ENCODE measurements at places on chromosomes 1 and 21.

DNA sequence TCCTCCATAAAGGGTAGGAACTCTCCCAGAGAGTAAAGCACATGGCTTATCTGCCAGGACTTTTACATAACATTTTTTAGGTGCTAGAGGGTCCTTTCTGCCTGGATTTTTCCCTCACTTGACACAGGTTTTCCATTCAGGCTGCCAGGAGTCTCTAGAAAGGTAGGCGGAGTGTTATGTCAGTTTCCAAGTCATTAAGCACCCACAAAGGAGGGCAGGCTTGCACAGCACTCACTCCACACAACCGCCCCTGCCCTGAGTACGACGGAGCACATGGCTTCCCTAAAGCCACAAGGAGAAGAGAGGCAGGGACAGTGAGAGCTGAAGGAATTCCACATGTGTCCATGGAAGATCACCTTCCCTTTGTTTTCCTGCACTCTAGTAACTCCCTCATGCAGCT is 55.7 kb downstream of the CAPZB start:
- DNase-seq, result no peak

GRCh38 chr1:111592389-111593361 is 26.9 kb upstream of the RAP1A start:
- peak; percentile 81 for DNase-seq

DNA sequence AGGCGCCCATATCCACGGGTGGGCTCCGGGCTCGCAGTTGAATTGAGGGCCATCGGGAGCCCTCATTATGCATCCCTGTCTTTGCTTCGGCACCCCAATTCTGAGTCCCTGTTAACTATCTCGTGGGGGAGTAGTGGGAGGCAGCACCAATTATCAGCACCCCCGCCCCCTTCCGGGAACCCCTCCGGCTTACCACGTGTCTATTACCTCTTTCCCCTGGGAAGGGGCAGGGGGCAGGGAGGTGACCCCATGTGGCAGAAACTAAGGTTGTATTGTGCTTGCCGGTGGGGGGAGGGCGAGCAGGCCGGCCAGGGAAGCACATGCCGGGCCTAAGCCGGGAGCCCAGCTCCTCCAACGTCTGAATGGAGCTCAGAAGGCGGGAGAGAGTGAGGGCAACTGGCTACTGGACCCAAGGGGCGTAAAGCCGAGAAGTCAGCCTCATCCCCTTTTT is 1.0 kb downstream of the LIN28A start:
- no peak for DNase-seq

DNA sequence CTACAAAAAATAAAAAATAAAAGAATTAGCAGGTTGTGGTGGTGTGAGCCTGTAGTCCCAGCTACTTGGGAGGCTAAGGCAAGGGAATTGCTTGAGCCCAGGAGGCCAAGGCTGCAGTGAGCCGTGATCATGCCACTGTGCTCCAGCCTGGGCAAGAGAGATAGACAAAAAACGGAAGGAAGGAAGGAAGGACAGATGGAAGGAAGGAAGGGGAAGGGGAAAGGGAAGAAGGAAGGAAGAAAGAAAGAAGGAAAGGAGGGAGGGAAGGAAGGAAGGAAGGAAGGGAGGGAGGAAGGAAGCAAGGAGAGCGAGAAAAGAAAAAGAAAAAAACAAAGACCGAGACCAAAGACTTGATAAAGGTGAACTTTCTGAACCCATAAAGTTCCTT is 25.3 kb upstream of the RAP1A start:
- no peak for DNase-seq

Data from effector CD4-positive, alpha-beta T cell (primary cell).